ENCODE measurements at places on chromosomes 12 and 14.

DNA sequence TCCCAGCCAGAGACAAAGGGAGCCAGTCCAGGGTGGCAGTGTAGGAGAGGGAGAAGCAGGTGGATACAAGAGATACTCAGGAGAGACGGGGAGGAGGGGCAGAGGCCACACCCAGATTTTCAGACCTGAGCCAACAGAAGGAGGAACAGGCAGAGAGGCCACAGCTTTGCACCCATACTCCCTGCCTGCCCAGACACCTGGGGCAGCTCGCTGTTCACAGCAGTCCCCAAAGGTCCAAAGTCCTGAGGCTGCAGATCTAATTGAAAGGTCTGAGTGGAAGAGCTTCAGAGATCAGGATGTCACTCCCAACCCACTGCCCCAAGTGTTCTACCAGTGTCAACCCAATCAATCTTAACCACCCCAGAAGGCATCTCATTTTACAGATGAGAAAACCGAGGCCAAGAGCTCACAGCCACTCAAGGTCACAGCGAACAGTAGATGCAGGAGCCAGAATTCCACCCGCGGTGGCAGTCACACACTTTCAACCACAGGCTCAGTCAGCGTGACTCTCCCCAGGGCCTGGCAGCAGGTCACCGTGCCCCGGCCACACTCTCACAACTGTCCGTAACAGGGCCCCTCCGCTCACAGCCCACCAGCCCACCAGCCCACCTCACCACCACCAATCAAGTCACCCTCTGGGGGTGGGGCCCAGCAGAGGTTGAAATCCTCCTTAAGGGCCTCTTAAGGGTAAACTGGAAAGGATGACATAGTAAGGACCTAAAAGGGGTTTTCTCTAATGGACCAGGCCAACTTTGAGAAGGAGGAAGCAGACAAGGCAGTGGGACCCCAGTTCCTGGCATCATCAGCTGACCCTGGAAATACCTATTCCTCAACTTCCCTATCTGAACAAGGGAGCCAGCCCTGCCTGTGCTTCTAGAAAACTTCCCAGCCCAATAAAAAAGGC lies 33.3 kb downstream of the ACTN1 start:
- DNase-seq: no peak

DNA sequence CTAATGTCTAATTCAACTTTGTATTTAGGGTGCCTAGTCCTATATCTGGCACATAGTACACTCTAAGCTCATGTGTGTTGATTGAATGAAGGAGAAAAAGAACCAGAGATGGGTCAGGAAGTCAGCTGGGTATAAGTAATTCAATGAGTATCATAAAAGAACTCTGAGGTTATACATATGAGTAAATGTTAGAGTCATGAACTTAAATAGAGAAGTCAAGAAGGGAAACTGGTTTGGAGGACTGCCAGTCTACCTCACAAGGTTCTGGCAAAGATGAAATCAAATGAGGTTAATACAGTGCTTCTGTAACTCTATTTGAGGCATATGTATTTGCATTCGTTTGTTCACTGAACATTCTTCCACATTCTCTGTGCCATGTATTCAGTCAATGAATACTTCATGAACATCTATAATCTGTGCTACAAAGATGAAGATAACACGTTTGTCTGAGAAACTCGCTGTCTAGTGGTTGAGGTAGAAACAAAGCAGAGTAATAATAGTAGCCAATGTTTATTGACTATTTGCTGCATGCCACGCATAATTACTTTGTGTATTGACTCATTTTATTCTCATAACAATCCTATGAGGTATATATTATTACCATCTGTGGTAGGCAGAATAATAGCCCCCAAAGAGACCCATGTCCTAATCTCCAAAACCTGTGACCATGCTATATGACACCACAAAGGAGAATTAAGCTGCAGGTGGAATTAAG lies 88.9 kb downstream of the PTGER2 start:
- no peak for DNase-seq

GRCh38 chr14:61419201-61419600 lies 97.8 kb downstream of the PRKCH start:
- DNase-seq: no peak

- no peak for DNase-seq
Observed at GRCh38 chr14:101980700-101981099, 16.3 kb downstream of the DYNC1H1 start.

- DNase-seq: no peak
Observed at GRCh38 chr14:104657101-104657524, 32.3 kb upstream of the INF2 start.

DNA sequence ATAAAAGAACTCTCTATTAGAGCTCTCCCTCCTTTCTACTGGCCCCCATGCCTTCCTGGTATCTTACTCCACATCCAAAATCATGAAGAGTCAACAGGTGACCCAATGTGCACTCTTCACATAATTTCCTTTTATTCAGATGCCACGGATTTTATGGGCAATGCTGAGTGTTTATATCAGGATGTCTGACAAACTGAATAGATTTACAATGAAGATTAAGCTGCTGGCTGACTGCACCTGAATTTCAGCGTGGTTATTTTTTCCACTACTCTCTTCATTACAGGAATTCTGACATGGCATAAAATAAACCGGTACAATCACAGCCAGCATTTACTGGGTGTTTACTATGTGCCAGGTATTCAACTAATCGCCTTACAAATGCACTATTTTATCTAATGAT lies 29.4 kb upstream of the CERS5 start:
- DNase-seq: no peak

- DNase-seq: no peak
Observed at GRCh38 chr14:44453433-44454171, 53.5 kb downstream of the FSCB start.

DNA sequence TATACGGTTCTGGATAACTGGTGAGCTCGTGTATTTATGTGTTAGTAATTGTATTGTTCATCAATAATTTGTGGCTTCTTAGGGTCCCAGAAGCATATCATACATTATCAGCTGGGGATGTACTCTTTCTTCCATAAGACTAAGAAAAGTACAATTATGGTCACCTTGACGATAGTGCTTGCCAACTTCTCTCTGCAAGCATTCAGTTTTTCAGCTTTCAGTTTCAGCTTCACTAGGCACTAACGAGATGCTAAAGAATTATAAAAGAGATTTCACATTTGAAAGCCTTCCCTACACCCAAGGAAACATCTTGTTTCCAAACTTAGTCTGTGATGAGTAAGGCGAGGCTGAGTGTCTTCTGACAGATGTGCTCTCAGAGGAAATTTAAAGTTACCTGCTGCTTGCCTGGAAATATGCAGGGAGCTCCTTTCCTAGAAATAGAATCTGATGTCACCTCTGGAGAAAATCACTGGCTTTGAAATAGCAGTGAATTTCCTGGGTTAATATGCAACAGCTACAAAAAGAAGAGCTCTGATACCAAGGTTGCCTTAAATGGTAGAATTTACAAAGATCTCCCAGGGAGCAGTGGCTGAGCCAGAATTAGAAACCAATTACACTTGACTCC lies 1419.9 kb upstream of the TMEM132C start:
- no peak for DNase-seq

- no peak for DNase-seq
Observed at GRCh38 chr12:130746546-130746945, 30.4 kb upstream of the RIMBP2 start.

DNA sequence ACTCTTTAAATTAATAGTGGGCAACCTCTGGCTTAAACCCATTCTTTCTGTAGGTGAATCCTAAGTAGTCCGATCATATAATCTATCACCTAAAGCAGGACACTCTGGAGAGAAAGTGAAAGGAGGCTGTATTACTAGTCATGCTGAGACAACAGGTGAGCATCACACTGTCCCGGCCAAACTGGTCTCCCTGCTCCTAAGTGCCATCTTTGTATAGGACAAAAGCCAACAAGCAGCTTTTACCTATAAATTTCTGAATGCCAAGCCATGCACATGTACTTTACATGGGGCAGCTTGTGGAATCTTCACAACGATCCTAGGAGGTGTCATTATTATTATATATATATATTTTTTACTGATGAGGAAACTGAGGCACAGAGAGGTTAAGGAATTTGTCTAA lies 18.0 kb downstream of the PLEKHH1 start:
- no peak for DNase-seq

DNA sequence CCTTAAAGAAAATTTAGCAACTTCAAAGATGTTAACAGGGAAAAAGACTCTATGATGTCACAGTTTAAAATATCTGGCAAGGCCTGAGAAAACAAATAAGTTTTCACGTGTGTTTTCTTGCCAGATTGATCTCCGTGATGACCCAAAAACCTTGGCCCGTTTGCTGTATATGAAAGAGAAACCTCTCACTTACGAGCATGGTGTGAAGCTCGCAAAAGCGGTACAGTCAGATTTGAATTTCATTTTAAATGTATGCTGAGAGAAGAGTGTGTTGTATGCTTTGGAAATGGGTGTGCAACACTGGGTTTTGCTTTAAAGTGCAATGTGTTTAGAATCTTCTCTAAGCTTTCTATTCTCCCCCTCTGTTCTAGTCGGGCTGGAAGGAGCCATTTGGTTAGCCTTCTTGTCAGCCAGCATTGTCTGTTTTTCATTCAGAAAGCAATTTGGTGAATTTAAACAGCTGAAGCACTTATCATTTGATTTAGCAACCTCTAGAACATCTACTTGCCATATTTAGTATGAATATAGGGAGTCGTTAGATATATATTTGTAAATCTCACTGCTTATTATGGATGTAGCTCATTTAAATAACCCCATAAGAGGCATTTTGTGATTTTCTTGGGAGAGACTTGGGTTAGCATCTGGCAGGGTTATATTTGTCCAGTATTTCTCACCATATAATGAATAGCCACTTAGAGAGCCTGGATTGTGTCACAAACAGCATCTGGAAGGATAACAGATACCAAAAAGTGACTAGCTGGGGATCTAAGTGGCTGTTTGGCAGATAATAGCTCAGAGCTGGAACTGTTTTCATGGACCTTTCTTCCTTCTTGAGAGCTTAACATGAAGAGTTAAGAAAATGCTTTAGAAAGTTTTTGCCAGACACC lies 35.5 kb downstream of the GPHB5 start:
- no peak for DNase-seq

- no peak for DNase-seq
Observed at GRCh38 chr12:57216014-57216911, at the start of gene NXPH4. TSS of gene NXPH4 (plus strand) at chr12:57216794. CDS start at chr12:57216970, 176 bp downstream.

GRCh38 chr14:104187931-104188726 lies 49.7 kb downstream of the KIF26A start:
- no peak for DNase-seq

GRCh38 chr14:60657456-60658210 lies 8.4 kb upstream of the SIX1 start:
- DNase-seq: no peak

GRCh38 chr14:51933191-51933590 lies 56.2 kb upstream of the RTRAF start:
- DNase-seq: no peak

- no peak for DNase-seq
Observed at GRCh38 chr12:131640525-131640924, 70.4 kb upstream of the SFSWAP start.

GRCh38 chr14:37601865-37602264 lies 6.4 kb downstream of the TTC6 start:
- no peak for DNase-seq

GRCh38 chr12:6752167-6752920 lies 597 bp downstream of the MLF2 start:
- DNase-seq: no peak

DNA sequence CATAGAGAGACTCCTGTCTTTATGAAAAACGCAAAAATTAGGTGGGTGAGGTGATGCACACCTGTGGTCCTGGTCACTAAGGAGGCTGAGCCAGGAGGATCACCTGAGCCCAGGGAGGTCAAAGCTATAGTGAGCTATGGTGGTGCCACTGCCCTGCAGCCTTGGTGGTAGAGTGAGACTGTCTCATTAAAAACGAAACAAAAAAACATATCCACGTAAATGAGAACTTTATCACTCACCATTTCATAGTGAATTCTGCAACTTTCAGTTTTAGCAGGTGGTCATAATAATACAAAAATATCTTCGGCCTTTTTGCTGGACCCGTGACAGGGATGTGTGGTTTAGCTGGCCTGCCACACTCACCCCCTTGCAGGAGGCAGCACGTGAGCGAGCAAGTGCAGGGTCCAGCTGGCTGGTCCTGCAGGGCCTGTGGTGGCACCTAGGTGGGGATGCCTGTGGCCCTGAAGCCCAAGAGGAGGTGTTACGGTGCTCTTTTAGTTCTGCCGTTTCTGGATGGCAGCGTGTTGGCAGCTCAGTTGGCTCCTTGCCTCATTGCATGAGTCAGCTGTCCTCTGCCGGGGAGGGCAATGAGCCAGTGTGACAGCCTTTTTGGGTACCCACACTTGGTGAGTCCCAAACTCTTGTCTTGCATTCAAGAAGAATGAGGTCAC lies 1330.7 kb upstream of the TMEM132C start:
- no peak for DNase-seq

DNA sequence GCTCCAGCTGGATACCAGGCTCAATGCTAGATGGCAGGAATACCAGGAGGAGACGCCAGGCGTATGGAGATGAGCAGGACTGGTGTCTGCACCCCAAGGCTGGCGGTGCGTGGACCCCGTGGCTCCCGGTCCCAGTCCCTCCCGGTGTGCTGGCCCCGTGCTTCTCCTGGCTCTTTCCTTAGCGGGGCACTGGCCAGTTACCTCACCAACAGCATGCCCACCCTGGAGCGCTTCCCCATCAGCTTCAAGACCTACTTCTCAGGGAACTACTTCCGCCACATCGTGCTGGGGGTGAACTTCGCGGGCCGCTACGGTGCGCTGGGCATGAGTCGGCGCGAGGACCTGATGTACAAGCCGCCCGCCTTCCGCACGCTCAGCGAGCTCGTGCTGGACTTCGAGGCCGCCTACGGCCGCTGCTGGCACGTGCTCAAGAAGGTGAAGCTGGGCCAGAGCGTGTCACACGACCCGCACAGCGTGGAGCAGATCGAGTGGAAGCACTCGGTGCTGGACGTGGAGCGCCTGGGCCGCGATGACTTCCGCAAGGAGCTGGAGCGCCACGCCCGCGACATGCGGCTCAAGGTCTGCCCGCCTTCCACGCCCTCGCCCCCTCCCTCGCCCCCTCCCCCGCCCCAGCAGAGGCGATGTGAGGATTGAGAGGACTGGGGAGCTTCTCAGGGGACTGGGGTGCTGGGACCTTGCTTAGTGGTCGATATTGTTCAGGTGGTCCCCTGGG lies 14.6 kb downstream of the VASH1 start:
- DNase-seq: no peak

DNA sequence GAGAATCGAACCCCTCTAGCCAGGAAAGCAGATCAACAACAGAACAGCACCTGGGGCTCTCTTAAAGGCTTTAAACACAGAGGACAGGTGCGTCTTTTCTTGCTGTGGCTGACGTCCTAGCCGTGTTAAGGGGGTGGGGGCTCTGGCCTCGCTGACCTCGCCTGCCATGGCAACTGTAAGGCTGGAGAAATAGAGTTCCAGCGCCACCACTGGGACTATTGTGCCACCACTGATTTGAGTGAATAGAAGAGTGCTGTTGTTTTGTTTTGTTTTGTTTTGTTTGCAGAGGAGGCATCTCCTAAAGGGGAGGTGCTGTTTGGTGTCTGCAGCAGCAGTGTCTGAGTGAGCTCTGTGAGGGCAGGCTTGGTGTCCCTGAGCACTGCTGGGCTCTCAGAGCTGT lies 34.2 kb upstream of the PRMT8 start:
- DNase-seq: no peak

DNA sequence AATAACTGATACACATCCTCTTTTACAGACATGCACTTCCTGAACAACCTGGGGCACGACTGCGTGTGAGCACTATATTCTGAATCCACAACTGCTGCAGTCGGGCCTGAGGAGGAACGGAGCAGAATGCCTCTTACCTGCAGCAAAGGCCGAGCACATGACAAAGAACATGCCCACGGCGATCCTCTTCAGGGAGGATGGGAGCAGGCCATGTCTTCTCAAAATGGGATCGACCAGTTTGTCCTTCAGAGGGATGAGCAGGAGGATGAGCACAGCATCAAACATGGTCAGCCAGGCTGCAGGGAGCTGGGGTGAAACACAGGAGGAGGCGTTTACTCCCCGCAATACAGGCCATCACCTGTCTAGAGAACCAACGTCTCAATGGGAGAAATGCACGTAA lies 15.1 kb downstream of the SLC15A4 start:
- no peak for DNase-seq
